ENCODE measurements at places on chromosomes 12 and 14.
A peak's percentile ranks its signal among the peaks of the same experiment; 100 is the strongest.

DNA sequence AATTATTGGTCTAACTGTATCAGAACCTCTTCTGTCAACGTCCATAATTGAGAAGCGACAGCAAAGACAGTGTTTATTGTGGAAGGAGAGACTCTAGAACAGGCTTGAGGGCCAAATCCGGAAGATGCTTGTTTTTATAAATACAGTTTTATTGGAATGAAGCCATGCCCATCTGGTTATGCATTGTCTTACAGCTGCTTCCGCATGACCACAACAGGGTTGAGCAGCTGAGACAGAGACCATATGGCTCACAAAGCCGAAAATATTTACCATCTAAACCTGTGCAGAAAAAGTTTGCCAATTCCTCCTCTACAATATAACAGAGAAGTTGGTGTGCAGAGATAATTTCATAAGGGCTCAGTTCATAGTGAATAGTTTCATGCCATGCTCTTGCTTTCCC is 24.5 kb downstream of the PRKAB1 start:
- no peak for DNase-seq

DNA sequence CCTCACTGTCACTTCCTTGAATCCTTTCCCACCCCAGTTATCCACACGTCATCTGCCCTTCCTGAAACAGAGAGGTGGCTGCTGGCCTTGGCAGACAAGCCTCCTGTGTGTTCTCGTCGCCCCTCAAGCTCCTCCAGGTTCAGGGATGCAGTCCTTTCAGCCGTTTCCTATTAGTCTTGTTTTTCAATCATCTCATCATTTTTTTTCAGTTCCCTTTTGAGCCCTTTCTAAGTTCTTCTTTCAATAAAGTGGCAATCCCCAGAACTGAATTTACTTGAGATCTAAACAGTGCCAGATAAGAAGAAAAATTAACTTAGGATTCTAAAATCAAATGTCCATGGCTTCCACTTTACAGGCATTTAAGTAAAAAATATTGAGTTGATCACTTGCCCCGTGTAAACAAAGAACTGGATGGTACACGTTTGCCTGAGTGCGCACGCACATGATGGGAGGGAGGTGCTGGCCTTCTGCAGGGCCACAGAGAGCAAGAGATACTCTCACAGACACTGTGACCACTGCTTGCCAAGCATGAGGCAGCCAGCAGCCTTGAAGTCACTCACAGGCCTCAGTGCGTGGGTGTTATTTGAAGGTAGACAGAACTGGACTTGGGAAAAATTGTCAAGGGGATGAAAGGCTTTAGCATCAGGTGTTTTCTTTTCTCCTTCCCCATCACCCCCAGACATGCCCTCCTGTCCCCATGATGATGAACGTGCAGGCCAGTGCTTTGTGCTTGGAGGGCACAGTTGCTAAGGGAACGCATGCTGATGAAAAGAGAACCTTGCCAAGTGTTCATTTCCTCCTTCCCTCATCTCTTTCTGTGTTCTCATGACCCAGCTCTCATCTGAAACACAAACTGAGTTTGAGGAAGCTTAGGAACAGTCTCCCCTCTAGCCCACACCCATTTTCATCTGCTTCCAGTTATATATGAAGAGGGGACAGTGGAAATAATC is 408.3 kb downstream of the EGLN3 start:
- DNase-seq = no peak

DNA sequence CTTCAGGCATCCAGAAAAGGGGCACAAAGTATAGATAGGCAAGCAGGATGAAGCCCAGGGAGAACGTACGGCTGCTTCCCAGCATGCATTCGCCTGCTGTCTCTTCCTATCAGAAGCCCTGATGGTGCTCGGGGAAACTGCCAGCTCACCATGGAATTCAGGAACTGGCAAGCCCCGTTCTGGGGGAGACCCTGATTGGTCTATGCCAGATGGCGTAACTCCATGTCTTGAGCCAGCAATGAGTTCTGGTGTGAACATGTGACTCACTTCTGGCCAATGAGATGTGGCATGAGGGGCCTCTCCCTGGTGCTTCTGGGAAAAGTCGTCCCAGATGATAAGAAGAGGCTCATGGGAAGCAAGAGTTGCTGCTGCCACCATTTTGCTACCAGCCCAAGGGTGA is 270.8 kb downstream of the BCL11B start:
- DNase-seq = no peak

- peak; percentile 82 for DNase-seq
Observed at GRCh38 chr12:4145990-4146859, 127.3 kb upstream of the CCND2 start.

- DNase-seq = no peak
Observed at GRCh38 chr12:90510948-90511347, 444.0 kb downstream of the CCER1 start.

GRCh38 chr14:60975551-60975950 is 5.3 kb downstream of the TRMT5 start:
- no peak for DNase-seq
